ENCODE measurements at places on chromosomes 7 and 10.

DNA sequence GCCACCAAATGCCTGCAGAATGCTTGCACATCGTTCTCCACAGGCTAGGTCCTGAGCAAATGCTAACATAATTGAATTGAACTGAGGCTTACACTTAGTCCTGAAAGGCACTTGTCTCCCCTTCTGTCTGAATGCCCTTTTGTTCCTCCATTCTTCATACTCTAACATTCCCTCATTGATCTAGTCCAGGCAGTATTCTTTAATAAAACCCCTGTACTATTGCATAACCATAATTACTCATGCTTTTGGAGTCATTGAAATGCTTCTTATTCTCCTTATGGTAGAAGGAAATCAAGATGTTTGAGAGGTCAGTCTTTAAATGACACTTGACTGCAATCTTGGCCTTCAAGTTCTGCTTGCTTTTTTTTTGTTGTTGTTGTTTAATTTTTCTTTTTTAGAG lies 7.1 kb downstream of the PI4K2A start:
- DNase-seq: no peak

DNA sequence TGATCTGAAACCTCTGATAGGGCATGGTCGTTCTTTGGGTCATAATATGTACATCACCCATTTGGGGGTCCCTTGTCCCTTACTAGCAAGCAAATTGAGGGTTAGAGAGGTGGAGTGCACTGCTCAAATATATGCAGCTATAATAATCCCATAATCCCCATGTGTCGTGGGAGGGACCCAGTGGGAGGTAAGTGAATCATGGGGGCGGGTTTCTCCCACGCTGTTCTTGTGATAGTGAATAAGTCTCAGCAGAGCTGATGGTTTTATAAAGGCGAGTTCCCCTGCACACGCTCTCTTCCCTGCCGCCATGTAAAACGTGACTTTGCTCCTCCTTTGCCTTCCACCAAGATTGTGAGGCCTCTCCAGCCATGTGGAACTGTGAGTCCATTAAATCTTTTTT lies 262.7 kb downstream of the BMPER start:
- DNase-seq: no peak

DNA sequence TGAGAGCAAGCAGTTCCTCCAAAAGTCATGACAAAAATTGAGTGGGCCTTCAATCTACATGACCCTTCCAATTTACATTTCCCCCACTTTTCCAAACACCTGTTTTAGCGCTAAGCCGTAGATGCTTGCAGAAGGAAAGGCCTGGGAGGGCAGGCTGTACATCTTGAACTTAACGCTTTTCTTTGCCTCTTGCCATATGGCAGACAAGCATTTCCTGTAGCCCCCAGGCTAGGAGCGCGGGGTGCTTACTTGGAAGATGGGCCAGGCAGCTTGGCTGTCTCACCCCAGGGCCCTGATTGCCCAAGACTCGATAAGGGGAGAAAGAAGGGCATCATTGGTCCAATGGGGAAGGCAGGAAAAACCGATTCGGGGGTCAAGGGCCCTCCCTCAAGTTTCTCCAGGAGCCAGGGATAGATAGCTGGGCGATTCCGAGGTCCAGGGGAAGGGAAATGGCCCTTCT lies 1.8 kb downstream of the HOXA10 start:
- no peak for DNase-seq

DNA sequence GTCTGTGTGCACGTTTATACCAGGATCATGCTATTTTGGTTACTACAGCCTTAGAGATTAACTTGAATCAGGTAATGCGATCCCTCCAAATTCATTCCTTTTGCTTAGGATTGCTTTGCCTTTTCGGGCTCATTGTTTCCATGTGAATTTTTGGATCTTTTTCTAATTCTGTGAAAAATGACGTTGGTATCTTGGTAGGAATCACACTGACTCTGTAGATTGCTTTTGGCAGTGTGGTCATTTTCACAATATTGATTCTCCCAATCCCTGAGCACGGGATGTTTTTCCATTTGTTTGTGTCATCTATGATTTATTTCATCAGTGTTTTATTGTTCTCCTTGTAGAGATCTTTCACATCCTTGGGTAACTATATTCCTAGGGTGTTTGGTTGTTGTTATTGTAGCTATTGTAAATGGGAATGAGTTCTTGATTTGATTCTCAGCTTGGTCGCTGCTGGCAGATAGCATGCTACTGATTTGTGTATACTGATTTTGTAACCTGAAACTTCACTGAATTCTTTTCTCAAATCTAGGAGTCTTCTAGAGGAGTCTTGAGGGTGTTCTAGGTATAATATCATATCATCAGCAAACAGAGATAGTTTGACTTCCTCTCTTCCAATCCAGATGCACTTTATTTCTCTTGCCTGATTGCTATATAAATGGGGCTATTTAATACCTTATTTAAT lies 18.2 kb downstream of the SNX8 start:
- no peak for DNase-seq

DNA sequence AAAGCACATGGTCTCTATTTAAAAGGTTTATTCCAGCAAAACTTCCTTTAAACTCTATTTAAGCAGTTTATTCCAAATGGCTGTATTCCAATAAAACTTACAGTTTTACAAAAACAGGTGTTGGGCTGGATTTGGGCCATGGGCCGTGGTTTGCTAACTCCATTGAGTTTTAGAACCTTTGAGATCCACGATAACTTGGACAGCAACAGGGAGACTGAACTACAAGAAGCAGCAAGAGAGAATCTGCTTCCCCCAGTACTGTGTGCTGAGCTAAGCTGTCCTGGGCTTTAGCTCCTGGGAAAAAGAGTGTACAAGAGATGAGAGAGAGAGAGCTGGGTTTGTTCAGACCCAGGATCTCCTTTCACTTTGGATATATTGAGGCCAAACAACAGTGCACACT lies 204.0 kb upstream of the CELF2 start:
- DNase-seq: no peak

DNA sequence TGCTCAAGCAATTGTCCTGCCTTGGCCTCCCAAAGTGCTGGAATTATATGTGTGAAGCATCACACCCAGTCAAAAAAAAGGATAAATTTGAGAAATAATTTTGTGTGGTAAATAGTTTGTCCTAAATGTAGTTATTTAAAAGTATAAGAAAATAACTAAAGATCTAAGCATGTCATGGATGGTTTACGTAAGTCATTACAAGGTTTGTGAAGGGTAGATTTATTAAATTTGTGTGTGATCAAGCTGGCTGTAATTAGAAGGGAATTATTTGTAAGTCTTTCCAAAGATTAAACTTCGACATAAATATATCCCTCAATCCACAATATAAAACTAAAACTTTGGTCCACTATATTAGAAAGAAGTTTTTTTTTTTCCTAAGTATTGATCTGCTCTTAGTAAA lies 28.6 kb downstream of the ORC5 start:
- DNase-seq: no peak

DNA sequence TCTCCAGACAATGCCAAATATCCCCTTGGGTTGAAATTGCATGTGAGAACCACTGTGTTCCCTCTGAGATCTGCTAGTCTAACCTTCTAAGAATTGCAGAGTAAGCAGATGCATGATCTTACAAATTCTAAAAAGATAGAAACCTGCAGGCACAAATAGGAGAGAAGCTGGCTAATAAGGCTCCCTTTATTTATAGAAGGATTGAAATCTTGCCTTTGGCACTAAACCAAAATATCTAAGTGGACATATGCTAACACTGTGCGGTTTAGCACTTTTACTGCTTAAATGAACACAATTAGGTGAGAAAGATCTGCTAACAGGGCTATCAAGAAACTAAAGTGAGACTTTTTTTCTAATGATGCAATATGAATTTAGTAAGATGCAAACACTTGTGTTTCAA lies 225.5 kb downstream of the DOCK4 start:
- DNase-seq: no peak

GRCh38 chr10:80158126-80158525 lies 25.6 kb downstream of the PLAC9 start:
- no peak for DNase-seq

- no peak for DNase-seq
Observed at GRCh38 chr7:91031757-91032156, 232.5 kb upstream of the FZD1 start.
